ENCODE measurements at places on chromosomes 5 and 9.

- no peak for DNase-seq
These were observed 64.3 kb downstream of the IRX1 start for GRCh38 chr5:3659907-3660306.

DNA sequence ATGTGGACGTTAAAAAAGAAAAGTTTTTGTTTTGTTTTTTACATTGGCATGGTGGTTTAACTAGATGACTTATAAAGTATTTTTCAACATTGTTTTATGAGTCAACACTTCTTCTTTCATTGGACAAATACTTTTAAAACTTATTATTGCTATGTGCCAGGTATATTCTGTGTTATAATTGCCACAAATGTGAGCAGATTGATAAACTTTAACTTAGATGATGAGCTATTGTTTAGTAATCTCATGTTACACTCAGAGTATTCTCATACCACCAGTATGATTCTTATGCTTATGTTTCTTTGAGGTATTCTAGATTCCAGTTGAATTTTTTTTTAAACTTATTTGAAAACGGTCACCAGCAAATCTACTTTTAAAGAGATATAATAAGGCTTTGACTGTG, 60.3 kb downstream of the RASA1 start:
- no peak for DNase-seq

GRCh38 chr9:137295238-137295811, 6.7 kb downstream of the NRARP start:
- no peak for DNase-seq

DNA sequence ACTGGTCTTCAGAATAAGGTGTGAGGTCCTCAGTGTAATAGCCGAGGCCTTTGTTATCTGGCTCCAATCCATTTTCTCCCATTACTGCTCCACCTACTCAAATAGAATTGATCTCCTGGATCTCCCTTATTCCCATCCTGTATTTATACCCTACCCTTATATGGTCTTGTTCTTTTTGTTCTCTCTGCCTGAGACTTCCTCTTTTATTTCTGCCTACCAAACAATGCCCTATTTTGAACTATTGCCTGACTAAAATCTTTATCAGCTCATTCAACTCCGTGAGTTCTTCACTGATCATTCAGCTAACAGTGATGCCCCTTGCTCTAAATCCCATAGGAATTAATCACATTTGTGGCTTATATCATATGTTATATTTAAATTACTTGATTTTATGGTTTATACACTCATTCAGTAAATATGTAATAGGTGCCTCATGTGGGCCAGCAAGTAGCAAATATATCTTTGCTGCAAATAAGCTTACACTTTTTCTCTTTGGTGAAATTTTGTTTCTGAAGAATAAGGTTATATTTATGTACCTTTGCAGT, 417.5 kb upstream of the MEF2C start:
- no peak for DNase-seq

DNA sequence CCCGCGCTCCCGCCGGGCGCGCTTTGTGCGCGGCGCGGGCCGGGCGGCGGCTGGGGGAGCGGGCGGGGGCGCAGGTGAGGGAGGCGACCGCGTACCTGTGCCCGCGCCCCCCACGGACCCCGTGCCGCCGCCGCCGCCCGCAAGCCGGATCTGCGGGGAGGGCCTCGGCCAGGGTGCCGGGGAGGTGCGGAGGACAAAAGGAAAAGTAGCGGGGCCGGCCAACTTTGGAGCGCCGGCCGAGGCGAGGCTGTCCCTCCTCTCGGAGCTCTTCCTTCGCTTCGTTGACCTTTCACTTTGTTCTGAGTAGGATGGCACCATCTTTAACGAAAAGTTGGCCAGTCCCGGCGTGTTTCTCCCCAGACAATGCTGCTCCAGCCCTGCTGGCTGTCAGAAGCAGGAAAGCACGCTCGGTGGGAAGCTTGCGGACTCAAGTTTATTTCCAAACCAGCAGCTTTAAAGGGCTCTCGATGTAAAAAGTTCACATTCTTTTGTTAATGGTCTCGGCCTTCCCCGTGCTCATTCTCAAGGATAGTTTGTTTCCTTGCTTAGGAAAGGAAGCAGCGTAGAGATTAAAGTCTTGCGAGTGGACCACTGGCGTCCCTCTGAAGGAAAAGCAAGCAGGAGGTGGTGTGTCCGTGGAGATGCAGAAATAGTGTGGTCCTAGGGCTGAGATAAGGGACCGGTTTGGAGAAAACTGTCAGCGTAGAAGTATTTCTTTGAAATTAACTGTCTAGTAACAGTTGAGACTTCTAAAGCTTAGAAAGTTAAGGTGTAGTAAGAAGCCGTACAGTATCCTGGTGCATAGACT, 639 bp downstream of the EHMT1 start:
- peak; percentile 55 for DNase-seq

- peak; percentile 93 for DNase-seq
These were observed 64.2 kb upstream of the CPEB4 start for GRCh38 chr5:173823721-173824567.

- no peak for DNase-seq
These were observed 72.3 kb downstream of the SLCO4C1 start for GRCh38 chr5:102223542-102224477.

- DNase-seq = no peak
These were observed 24.1 kb upstream of the GABBR2 start for GRCh38 chr9:98732801-98733200.

- no peak for DNase-seq
These were observed 77.5 kb downstream of the TRPM6 start for GRCh38 chr9:74810200-74810599.

DNA sequence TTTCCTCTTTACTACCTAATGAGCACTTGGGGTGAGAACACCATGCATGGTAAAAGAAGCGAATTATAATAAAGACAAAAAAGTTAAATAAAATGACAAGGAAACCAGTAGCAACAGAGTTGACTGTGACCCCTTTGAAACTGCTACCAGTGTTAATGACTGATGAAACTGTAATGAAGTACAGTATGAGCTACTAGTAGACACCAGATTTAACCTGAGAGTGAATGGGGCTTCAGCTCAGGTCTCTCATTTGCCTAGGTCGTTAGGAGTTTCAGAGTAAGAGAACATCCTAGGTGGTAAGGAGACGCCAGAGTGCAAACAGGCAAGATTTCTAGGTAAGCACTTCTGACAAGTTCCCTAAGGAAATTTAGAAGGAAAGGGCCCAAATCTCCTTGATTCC, 346.4 kb downstream of the BNC2 start:
- no peak for DNase-seq

Data from left lobe of liver (tissue), 2 donors.